ENCODE measurements at places on chromosomes 4 and X.

DNA sequence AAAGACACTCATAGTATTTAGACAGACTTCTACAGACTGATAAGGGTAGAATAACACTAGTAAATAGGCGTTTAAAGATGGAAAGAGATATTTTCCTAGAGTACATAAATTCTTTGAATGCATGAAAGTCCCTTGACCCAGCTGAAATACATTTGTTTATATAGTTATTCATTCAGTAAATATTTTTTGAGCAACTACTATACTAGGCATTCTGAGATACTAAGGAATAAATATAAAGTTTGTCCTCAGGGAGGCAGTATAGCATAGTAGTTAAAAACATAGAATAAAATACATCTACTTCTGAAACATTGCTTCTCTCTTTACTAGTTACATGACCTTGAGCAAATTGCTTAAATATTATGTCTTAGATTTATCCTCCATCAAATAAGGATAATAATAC lies 27.4 kb downstream of the HMGN5 start:
- no peak for DNase-seq

DNA sequence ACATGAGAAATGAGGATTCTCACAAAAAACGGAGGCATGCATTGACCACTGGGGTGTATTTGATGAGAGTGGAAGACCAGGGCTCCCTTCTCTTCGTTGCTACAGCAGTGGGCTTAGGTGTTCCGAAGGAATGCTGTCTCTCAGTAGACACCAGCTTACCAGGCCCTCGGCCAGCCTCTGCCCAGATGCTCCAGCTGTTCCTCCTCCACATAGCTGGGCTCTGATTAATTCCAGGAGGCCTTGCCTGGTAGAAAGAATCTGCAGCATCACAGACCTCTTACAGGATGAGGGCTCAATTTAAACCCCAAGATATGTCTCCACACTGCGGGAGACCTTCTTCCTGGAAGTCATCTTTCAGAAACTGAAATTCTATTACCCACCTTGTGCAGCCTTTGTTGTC lies 346.6 kb upstream of the TENM3 start:
- no peak for DNase-seq

DNA sequence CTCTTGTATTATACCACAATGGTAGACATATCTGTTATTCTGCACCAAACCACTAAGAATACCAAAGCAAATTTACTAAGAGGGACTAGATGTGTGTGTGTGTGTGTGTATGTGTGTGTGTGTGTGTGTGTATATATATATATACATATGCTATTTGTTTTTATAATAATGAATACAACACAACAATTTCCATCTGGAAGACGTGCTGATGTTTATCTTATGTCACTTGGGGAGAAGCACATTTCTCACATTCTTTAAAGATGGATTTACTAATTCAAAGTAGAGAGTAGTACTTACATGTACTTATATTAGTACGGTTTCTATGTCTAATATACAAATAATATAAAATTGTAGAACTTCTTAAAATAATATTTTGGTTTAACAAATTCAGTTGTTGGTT lies 52.0 kb downstream of the EDNRA start:
- DNase-seq: no peak

DNA sequence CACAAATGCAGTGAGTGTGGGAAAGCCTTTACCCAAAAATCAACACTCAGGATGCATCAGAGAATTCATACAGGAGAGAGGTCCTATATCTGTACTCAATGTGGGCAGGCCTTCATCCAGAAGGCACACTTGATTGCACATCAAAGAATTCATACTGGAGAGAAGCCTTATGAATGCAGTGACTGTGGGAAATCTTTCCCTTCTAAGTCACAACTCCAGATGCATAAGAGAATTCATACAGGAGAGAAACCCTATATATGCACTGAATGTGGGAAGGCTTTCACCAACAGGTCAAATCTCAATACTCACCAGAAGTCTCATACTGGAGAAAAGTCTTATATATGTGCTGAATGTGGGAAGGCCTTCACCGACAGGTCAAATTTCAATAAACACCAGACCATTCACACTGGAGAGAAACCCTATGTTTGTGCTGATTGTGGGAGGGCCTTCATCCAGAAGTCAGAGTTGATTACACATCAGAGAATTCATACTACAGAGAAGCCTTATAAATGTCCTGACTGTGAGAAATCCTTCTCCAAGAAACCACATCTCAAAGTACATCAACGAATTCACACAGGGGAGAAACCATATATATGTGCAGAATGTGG lies 79.3 kb downstream of the ZNF81 start:
- no peak for DNase-seq

DNA sequence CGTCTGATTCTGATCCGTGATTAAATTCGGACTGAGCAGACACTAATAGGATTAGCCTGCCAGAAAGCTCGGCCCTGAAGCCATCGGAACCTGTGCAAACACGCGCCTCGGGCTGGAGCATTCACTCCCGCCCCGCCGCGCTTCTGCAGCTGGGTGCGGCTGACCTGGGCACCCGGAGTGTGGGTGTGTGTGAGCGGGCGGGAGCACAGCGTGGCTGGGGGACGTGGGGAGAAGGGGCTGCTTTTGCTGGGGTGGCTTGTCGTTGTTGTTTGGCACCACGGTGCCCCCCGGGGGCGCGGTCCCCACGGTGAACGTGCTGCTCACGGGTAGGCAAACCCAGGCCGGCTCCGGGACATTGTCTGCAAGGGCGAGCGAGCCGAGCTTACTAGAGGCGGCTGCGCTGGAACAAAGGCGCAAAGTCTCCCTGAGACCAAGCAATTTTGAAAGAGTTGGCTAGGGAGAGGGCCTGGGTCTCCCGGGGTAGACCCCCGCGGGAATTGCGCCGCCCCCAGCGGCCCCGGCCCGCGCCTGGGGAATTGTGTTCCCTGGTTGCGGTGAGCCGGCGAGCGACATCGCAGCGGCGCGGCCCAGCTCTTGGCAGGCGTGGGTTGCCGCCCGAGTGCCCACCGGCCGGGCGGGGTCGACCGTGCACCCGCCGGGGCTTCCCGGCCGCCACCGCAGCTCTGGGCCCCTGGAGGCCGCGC lies 1.4 kb downstream of the MAMLD1 start:
- no peak for DNase-seq

- peak; percentile 61 for DNase-seq
These were observed 68.3 kb downstream of the FMR1NB start for GRCh38 chrX:148049441-148049840.

GRCh38 chrX:63747331-63747730 lies 37.7 kb downstream of the ARHGEF9 start:
- no peak for DNase-seq

- no peak for DNase-seq
These were observed 29.6 kb upstream of the ANAPC4 start for GRCh38 chr4:25347473-25347872.

GRCh38 chrX:115531818-115532403 lies 29.1 kb upstream of the PLS3 start:
- DNase-seq: no peak

GRCh38 chrX:152907084-152907651 lies 9.3 kb downstream of the ZNF185 start:
- no peak for DNase-seq

DNA sequence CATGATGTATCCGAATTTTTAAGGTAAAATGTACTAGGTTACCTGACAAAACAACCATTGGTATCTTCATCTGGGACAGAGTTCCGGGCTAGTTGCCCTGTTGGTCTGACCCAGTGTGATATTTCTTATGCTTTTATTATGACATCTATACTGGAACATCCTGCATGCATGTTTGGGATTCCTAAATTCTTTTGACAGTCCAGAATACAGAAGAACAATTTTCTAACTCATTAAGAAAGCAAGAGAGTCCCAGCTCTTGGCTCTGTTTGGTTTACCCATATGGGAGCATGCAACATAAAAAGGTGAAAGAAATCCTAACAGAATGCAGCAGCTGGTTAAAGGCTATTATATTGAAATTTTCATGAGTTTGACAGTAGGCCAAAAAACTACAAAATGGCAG lies 247.7 kb upstream of the FTHL17 start:
- no peak for DNase-seq

DNA sequence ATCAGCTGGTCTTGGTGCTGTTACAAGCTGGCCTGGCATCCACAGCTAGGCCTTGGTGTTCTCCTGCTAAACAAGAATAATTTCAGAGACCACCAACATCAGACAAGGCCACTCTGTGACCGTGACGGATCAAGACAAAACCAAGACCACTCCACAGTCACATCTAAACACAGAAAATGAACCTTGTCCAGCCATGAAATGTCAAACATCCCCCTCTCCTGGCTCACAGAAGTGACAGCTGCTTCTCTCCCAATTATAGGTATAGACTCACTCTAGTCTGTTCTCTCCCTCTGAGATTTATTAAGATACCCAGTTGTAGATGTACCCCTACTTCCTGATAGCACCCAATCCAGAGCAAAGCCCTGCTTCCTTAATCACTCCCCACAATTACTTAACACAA lies 40.4 kb downstream of the EFHC2 start:
- DNase-seq: no peak

Measured in NCI-H1105 (cell line).